ENCODE measurements at places on chromosomes 11 and 22.

DNA sequence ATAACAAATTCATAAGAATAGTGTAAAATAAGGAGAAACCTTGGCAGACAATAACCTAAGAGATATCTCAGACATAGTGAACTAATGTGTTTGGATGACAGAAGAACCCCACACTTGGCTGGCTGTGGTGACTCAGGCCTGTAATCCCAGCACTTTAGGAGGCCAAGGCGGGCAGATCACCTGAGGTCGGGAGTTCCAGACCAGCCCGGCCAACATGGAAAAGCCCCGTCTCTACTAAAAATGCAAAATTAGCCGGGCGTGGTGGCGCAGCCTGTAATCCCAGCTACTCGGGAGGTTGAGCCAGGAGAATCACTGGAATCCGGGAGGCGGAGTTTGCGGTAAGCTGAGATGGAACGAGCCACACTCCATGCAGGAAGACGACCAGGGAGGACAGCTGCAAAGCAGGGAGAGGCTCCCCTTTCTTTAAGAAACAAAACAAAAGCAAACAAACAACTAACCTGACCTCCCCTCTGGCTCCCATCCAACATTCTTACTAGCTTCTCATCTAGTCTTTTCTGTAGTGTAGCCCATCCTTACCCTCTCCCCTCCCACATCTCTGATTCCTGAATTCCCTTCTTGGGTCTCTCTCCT, 84.2 kb downstream of the ZNF280B start:
- no peak for DNase-seq

DNA sequence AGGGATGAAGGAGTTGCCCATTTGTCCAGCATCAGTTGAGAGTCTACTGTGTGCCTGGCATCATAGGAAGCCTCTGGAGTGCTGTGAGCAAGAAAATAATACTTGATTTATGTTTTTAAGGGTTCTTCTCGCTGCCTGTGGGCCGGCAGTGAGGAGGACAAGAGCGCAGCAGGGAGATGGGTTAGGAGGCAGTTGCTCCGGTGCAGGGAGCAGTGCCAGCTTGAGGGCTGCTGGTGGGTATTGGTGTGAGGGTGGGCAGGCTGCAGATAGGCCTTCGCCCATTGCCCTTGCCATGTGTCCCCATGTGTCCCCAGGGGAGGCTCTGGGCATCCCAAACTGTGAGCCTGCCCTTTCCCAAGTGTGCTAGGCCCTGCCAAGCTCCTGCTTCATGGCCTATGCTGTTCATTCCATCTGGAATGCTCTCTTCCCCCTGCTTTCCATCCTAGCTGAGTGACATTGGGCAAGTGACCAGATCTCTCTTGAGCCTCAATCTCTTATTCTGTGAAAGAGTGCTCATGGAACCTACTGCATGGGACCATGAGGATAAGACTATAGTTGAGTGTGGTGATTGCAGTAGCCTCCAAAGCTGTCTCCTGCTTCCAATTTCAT, 19.8 kb downstream of the BMAL1 start:
- no peak for DNase-seq

DNA sequence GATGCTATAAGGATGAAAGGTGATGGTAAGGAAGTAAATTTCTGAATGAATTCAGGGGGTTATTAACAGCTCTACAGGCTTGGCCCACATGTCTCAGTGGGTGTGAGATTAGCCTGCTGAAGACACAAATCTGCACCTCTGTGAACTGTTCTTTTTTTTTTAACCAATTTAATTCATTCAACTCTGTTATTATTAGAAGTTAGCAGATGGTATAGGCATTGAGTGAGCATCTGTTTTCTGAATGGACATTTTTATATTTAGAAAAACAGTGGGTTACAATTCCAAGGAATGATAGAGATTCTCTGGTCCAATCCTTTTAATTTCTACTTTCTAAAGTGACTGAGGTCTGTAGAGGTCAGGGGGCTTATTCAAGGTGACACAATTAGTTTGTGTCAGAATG, 122.0 kb upstream of the SORL1-AS1 start:
- no peak for DNase-seq

DNA sequence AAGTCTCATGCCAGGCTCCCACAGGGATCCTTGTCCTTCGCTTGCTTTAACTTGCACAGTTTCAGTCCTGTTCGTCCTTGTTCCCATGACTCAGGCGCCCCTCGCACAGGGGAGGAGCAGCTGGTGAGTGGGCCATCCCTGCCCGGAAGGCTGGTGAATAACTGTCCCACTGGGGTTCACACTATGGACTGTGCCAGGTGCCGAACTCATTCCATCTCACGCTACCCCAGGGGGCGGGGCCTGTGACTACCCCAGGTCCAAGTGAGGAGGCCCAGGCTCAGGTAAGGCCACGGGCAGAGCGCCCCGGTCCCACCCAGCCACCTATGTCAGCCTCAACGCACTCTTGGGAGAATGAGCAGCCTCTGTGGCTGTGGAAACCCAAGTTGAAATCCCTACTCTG, 7.2 kb upstream of the CARD10 start:
- DNase-seq = no peak

DNA sequence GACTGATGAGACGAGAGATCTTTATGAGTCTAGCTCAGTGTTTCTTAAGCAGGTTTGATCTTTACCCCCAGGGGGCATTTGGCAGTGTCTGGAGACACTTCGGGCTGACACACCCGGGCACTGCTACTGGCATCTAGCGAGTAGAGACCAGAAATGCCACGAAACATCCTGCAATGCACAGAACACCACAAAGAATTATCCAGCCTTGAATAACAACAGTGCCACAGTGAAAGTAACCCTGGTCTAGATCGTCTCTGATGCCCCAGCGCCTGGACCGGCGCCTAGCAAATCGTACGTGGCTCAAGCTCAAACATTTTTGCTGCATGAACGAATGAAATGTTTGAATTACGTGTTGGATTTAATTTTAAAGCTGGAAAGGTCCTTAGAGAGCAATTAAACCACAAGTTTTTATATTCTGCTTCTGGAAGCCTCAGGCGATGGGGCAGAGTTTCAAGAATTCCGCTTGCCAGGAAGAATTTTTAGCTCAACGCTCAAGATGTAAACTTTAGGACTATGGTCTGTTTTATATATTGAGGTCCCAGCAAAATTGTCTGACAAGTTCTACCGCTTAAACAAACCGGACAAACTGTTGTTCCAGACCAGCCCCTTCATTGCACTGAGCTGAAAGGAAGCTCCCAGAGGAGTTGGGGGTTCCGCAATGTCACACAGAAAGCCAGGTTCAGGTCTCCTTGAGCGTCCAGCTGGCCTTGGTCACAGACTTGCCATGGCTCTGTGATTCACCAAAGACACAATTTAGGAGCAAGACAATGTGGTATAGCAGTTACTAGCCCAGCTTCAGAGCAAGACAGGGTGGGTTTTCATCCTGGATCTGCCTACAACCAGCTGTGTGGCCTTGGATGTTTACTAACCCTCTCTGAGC, 44.2 kb upstream of the SMTN start:
- DNase-seq = no peak

DNA sequence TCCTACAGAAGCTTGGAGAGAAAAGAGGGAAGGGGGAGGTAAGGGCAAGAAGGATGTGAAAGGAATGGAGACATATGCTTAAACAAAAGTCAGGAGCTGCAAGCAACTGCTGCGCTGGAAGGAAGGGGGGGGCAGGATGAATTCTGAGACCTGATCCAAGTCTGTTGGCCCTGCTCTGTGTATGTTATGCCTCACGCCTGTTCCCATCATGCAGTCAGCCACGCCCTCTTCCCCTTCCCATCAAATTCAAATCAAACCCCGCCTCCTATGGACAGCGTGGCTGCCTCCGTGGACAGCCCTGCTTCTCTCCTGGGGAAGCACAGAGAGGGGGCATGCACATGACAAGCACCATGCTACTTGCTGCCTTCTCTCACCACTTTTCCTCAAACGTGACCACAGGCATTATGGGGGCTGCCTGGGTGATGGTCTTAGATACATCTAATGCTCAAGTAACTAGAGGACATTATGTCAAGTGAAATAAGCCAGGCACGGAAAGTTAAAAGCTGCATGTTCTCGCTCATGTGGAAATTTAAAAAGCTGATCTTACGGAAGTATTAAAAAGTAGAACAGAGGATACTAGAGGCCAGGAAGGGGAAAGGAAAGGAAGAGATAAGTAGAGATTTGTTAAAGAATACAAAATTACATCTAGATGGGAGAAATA, 45.8 kb upstream of the CYP2D6 start:
- no peak for DNase-seq

GRCh38 chr11:76801736-76802135, 18.6 kb downstream of the TSKU start:
- DNase-seq = no peak

DNA sequence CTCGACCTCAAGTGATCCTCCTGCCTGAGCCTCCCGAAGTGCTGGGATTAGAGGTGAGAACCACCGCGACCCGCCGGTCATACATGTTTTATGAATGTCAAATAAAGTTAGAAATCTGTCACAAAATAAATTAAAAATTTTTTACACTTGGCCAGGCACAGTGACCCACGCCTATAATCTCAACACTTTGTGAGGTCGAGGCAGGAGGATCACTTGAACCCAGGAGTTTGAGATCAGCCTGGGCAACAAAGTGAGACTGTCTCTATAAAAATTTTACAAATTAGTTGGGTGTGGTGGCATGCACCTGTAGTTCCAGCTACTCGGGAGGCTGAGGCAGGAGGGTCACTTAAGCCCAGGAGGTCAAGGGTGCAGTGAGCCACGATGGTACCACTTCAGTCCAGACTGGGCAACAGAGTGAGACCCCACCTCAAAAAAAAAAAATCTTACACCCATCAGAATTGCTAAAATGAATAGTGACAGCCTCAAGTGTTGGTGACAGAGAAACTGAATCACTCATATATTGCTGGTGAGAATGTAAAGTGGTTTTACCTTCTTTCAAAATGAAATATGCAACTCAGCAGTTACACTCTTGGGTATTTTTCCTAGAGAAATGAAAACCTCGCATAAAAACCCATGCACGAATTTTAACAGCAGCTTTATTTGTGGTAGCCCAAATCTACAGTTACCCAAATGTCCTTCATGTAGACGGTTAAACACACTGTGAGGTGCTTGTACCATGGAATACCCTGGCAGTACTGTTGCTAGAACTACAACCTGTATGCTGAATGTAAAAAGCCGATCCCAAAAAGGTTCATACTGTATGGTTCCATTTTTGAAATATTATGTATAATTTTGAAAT, 55.4 kb downstream of the MED15 start:
- no peak for DNase-seq

DNA sequence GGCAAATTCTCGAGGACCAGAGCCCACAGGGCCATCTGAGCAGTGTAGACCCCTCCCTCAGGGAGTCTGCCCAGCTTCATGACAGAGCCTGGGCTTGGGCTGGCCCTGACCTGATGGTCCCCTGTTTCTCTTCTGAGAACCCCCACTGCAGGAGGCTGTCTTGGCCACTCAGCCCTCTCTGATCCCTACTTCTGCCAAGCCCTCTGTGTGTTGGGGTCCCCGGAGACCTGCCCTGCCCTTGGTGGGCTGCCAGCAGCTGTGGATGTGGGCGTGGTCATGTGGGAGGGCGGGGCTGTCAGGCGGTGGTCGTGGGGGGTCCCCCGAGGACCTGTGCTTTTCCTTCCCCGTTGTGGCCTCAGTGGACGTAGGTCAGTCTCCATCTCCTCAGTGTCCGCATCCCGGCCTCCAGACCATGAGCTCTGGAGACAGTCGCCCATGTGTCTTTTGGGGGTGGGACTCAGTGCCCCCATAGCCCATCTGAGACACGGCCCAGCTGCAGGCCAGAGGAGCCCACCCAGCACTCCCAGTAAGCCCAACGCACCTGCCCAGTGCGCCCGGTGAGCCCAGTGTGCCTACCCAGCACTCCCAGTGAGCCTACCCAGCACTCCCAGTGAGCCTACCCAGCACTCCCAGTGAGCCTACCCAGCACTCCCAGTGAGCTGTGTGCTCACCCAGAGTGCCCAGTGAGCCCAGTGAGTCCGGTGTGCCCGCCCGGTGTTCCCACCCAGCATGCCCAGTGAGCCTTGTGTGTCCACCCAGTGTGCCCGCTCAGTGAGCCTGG, 409.2 kb downstream of the TBC1D22A start:
- no peak for DNase-seq

DNA sequence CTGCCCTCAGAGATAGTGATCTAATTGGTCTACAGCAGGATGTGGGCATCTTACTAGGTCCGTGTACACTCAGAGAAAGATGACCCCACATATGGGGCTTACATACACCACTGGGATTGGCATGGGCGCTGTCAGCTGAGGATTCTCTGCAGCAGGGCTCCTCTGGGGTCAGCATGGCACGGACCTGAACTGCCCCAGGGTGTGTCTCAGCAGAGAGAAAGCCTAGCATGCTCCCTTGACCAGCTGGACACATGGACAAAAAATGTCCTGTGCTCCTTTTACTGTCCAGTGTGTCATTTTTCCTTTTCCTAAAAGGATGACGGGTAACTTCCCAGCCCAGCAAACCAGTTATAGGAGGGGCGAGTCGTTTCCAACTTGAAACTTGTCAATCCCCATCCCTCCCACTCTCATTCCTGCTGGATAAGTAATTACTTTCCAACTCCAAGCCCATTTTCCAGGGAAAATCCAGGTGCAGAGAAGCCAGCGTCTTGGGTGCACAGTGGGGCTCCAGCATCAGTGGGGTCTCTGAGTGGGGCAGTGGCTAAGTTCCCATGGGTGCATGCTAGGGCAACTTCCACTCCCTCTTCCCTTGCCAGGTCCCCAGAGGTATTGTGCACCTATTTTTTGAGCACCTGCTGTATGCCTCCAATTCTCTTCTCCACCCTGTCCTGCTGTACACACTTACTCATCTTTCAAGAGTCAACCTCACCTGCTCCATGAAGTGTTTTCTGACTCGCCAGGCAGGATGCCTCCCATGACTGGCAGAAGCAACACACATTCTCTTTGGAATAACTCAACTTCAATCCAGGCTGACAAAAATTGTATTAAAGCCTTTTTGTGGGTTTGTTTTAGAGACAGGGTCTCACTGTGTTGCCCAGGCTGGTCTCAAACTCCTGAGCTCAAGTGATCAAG, 5.0 kb downstream of the VSTM5 start:
- no peak for DNase-seq

DNA sequence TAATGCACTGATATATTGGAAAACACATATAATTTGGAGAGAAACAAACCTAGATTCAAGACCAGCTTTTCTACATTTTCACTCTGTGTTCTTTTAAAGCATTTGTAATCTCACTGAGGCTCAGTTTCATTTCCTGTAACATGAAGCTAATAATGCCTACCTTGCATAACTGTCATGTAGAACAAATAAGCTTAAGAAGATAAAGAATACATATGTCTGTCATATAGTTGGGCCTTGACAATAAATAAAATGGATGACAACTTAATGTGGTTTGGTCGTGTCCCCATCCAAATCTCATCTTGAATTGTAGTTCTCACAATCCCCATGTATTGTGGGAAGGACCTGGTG, 35.2 kb upstream of the FIBIN start:
- DNase-seq = no peak

DNA sequence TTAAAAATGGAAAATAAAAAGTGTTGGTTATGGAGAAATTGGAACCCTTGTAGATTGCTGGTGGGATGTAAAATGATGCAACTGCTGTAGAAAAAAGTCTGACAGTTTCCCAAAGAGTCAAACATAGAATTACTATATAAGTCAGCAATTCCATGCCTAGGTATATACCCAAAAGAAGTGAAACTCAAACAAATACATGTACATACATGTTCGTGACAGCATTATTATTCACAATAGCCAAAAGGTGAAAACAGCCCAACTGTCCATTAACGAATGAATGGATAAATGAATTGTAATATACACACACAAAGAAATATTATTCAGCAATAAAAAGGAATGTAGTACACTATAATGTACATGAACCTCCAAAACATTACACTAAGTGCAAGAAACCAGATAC, 116.0 kb downstream of the TTC28 start:
- DNase-seq = no peak
